SK-MEL-5 (cell line): ENCODE measurements at places on chromosomes 12 and 14. TPM values are rescaled to one million over a fixed set of nuclear protein-coding genes. Genes with fewer than 3 reads are reported as not detected.
A peak's percentile ranks its signal among the peaks of the same experiment; 100 is the strongest.

DNA sequence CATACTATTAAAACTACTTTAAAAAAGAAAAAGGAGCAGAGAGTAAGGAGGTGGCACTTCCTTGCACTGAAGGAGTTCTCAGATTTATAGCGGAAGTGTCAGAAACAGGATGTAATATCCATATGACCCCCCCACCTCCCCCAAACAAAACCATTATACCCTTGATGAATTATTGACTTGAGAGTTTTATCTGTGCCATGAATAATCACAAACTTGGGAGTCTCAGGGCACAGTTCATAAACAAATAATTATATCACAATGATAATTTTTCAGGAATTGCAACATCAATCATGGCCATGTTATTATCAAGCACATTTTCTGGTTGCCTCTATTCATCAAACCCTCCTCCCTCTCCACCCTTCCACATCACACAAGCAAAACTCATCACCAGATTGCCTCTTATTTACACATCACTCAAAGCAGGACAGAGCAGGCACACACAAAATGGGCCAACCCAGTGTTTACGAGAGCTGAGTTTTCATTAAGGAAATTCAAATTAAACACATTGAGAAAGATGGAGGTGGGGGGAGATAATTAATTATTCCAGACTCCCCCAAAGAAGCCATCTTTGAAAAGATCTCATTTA lies 141.4 kb downstream of the EGLN3 start:
- DNase-seq, result no peak

GRCh38 chr14:29926701-29927375 lies 809 bp downstream of the PRKD1 start:
- DNase-seq, result peak; percentile 38

GRCh38 chr14:95389471-95390011 lies 69.8 kb upstream of the CLMN start:
- peak; percentile 45 for DNase-seq

DNA sequence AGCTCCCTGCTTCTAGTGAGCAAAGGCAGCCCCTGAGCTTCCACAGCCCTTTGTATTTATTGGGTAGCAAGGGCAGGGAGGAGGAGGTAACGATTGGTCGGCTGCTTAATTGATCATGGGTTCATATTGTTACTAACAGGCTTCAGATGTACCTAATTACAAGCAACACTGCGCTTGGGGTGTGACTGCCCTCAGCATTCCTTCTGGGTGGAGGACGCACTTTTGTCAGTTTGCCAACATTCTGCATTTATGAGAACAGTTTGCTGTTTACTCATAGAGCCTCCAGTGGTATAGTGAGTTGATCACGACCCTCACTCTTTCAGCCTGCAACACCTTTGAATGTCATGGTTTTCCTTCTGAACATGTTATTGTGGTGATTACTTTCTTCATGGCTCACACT lies 9.6 kb downstream of the TSHR start:
- DNase-seq, result no peak

GRCh38 chr14:23831596-23831995 lies 122.0 kb upstream of the DHRS4 start:
- DNase-seq, result no peak

GRCh38 chr12:127355061-127355841 lies 911.7 kb upstream of the TMEM132C start:
- DNase-seq, result peak; percentile 54

DNA sequence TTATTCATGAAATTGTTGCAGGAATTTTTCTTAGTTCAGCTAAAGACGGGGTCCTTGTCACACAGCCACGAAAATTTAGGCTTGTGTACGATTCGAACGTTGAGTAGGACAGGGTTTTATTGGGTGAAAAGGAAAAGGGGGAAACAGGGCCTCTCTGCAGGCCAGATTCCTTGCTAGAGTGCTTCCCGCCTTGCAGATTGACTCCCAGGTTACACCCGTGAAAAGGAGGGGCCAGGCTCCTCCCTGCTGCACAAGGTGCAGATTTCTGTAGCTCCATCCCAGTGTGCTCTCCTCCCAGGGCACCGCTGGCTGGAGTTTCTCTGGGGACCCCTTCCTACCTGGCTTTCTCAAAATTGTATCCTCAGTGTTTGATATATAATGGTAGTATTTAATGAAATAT lies 221.5 kb downstream of the ERC1 start:
- DNase-seq, result no peak

- peak; percentile 54 for DNase-seq
Observed at GRCh38 chr12:118650586-118650960, 274.2 kb downstream of the SUDS3 start.

DNA sequence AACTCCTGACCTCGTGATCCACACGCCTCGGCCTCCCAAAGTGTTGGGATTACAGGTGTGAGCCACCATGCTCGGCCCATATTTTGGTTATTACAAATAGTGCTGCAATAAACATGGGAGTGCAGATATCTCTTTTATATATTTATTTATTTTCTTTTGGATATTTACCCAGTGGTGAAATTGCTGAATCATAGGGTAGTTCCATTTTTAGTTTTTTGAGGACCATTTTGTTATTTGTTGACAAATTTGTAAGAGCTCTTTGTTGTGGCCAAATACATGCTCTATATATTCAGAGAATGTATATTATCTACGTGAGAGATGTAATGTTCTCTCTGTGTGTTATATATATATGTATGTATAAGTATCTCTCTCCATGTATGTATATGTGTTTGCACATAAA lies 15.9 kb downstream of the AMN1 start:
- no peak for DNase-seq

GRCh38 chr14:39469094-39469710 lies 37.0 kb upstream of the FBXO33 start:
- peak; percentile 31 for DNase-seq

DNA sequence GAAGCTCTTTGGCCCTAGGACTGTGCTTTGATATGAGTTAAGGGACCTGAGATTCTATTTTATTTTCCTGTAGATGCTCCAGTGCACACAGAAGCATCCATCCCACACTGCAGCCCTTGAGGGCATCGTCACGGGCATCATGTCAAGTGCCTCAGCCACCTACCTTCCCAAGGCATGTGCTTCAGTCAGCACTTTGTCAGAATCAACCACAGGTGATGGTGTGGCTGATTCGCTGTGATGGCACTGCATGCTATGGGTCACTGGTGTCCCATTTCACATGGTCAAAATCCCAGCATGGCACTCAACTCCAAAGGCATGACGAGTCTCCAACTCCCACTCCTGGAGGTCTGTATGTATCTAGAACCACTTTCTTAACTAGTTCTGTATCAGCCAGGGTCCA lies 100.8 kb downstream of the AACS start:
- DNase-seq, result no peak

DNA sequence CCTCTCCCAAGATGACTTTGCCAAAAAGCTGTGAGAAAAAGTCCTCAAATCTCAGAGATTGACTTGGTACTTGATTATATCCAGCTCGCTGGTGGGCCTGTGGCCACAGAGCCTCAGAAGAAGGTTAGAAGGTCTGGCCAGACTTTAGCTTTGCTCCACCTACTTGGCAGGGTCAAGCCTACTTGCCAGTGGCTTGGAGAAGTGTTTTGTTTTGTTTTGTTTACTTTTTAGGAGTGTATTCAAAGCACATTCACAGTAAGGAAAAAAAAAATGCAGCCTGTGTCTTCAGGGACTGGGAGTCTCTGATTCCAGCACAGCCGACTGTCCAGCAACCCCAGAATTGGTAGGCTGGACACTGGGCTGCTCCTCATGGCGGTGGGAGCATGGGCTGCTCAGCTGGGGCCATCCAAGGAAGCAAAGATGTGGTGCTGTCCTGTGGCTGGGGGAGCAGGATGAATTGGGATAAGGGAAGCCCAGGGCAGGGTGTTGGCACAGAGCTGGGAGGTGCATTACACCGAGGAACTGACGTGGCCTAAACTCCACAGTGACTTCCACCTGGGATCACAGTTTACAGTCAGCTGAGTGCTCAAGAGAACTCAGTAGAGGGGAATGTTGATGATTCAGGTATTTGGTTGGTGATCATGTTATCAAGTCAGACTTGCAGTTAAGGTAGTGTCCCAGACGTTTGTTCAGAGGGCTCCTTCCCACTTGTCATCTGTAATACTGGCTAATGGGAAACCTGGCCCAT lies 73.5 kb downstream of the PPP2R5C start:
- DNase-seq, result no peak

- no peak for DNase-seq
Observed at GRCh38 chr12:61566183-61566582, 694.0 kb upstream of the USP15 start.

DNA sequence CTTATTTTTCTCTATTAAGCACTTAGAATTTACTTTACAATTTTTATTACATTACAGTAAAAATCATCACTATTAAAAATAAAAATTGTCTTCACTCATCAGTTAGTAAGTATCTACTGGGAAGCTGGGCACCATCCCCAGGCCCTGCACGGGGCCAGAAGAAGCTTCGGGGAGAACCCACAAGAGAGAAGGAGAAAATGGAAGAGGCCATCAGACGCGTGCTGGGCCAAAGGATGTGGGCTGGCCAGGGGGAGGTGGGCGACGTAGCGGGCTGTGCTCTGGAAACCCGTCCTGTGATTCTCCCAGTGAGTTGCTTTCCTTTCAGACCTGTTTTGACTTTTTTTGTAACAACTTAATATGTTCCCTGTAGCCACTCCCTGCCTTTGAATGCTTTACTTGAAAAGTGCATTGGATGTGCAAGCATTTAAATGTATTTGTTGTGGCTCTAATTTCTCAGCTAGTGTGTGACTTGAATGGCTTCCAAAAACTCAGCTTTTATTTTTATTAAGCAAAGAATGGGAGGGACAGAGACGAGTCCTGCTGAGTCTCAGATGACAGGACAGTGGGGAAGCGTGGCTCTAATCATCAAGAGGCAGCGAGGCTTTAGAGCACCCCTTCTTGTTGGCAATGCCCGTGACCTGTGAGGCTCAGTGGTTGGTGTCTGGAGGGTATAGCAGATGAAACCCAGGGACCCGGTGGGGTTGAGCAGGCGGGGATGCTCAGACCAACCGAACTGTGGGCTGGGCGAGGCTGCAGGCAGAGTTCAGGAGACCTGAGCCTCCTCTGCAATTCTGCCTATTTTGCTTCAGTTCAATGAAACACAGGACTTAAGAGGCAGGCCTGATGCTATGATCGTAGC lies 38.8 kb downstream of the SYNE3 start:
- no peak for DNase-seq

DNA sequence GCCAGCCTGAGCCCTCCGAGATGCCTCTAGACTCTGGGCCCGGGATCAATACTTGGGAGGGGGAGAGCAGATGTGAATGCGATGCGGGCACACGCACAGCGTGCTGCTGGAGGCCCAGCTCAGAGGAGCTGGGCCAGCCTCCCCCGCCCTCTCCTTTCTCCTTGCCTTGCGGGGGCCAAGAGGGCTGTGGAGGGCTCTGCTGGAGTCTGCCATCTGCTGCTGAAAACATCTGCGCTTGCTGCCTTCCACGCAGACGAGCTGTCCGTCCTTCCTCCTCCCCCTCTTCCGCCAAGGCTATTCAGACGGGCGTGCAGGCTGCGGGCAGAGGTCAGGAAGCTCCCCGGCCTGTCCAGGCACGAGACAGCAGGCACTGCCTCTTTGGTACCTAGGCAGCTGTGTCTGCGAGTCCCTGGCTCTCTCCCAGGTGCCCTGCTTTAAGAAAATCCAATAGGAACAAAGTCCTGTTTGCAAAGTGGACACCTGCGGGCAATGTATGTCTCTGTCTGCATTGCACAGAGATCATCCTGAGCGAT lies 75.2 kb downstream of the SPRING1 start:
- no peak for DNase-seq

GRCh38 chr12:69341328-69341727 lies 6.9 kb upstream of the LYZ start:
- DNase-seq, result no peak

DNA sequence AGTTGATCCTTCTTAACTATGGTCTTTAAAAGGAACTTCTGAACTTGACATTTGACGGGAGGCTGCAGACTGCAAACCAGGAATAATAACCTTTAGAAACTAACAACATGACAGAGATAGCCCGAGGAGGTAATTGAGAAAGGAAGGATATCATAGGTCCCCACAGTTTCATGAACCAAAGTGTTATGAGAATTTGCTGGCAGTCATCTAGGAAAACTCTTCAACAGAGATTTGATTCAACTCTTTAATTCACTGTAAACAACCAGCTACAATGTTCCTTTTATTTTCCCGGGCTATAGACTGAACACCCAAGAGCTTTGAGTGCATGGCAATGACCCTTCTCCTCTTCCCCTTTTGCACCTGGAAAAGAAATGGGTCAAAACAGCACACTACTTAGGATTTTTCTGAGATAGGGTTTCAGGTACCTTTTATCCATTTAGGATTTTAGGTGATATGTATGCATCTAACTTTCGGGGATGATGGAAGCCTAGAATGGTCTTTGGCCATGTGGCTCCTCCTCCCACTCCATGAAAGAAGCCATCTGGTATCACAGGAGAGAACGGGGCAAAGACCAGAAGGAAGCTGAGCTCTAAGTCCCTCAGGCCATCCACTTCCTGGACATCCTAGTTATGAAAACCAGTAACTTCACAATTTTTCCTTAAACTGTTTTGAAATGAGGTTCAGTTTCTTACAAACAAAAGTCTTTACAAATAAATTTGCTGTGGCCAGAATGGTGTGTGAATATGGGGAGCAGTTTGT lies 23.0 kb downstream of the GLT8D2 start:
- peak; percentile 97 for DNase-seq

DNA sequence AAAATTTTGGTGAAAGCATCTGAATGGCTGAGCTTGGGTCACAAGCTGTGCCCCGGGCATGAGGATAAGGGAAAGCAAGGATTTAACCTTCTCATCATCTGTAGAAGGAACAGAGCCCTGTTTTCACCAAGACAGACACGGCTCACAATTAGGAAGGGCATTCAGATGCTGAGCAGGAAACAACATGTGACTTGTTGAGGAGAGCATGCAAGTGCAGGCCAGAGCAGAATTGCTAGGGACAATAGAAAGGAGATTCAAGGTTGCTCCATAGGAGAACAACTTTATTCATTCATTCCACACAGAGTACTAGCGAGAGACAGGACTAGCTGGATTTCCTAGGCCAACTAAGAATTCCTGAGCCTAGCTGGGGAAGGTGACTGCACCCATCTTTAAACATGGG lies 14.6 kb upstream of the RILPL1 start:
- no peak for DNase-seq

DNA sequence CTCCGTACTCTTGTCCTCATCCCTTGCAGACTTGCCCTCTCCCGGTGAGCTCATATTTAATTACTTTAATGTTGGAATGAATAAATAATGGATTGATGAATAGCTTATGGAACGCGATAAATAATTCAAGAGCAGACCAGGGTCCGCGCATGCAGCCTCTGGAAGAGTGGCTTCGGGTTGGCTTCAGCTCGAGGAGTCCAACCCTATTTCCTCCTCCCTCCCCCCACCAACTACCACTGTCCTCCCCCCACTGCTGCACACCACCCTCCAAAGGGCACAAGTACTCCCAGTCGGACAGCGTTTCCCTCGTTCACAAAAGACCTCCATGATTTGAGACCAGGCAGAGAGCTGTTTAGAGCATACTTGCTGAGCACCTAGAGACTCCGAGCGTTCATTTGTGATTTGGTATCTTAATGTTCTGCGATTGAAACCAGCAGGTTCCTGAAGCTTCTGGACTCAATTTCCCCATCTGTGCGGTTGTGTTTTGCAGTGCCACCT lies 647 bp upstream of the SIX1 start:
- DNase-seq, result no peak

The TTC7B gene
- total RNA-seq, result 31.1 and 32.9 TPM in 2 replicates

The IFNG-AS1 gene
- total RNA-seq, result not detected in 2 replicates

The DPPA3 gene
- total RNA-seq, result not detected in 2 replicates

The DHRS4L2 gene
- total RNA-seq, result 28.9 and 30.6 TPM in 2 replicates

The SERPINA1 gene
- 0.92 and 1.7 TPM in 2 replicates for total RNA-seq

The WNT5B gene
- total RNA-seq, result 0.53 and 0.69 TPM in 2 replicates

The DPY19L2 gene
- 3.2 and 4.1 TPM in 2 replicates for total RNA-seq

The USP44 gene
- 0.21 and 0.45 TPM in 2 replicates for total RNA-seq

The FOXM1 gene
- total RNA-seq, result 21.8 and 28.8 TPM in 2 replicates

The FAM181A gene
- not detected in 2 replicates for total RNA-seq

The GALNT6 gene
- total RNA-seq, result 1.3 and 3.7 TPM in 2 replicates

The SLC25A21 gene
- 1.8 TPM in 1 of 2 replicates, not detected in the other for total RNA-seq
